ENCODE measurements at places on chromosomes 1 and 21. TPM values are rescaled to one million over a fixed set of nuclear protein-coding genes. Genes with fewer than 3 reads are reported as not detected.

The CAMK1G gene
- total RNA-seq, result not detected

The FCN3 gene
- total RNA-seq, result 32.2 TPM

The ST6GALNAC5 gene
- 1.9 TPM for total RNA-seq

GRCh38 chr1:116508984-116509980 lies 61.5 kb downstream of the CD58 start:
- no peak for DNase-seq

GRCh38 chr1:92026806-92027205 lies 3.0 kb upstream of the EPHX4 start:
- DNase-seq, result no peak

GRCh38 chr1:186615332-186615731 lies 64.9 kb downstream of the PTGS2 start:
- no peak for DNase-seq

DNA sequence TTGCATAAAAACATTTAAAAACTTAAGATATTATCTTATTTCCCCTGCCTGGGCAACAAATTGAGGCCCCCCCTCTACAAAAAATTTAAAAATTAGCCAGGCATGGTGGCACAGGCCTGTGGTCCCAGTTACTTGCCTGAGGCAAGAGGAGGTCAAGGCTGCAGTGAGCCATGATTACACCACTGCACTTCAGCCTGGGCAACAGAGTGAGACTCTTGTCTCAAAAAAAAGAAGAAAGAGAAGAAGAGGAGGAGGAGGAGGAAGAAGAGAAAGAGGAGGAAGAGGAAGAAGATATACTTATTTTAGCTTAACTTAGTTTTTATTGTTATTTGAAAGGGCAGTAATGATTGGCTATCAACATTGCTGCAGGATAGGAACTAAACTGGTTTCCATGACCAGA lies 73.8 kb upstream of the IPO9 start:
- no peak for DNase-seq

GRCh38 chr1:53661496-53661895 lies 77.5 kb downstream of the GLIS1 start:
- no peak for DNase-seq

- DNase-seq, result no peak
These were observed 71.0 kb downstream of the PDE9A start for GRCh38 chr21:42724226-42724920.

DNA sequence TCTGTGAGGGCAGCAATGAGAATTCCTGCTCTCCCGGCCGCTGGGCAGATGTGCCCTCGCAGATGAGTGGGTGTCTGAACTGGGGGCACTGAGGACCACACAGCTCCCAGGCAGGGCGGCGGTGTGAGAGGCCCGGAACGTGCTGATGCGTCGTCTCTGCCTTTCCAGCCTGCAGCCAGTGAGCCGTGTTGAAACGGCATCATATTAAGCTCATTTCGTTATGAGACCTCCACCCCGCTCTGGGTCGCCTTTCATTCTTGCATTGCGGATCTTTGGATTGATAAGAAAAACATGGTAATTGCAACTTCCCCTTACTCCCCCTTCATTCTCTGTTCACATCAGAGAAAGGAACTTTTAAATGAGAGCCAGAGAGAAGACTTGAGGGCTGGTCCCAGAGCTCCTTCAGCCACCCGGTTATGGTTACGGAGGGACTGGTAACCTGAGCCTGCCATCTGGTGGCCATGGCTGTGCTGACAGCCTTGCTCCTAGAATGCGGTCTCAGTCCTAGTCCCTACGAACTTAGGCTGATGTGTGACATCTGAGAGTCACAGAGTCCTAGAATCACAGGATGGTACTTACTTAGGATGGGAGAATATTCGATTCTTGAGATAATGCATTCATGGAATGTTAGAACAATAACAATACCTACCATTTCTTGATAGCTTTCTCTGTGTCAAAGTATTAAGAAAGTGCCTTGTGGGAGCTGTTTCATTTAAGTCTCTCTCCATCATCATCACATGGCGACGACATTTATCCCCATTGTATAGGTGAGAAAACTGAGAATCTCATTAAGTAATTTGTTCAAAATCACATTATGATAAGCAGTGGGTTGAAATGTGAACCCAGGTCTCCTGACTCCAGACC lies 271.0 kb downstream of the TRABD2B start:
- no peak for DNase-seq

DNA sequence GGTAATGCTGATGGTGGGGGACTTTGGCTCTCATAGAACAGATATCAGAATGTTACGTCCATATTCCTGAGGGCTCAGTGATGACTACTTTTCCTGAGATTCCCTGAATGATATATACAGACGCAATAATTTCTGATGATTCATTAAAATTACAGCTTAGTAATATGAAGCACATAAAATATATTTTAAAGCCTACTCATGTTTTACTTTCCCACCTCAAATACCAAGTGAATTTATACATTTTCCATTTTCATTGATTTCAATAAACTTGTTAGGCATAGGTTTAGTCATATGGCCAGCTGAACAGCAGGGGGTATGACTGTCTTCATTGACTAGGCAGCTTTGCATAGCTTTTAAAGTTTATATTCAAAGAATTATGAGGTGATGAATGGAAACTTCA lies 26.2 kb upstream of the PDC start:
- DNase-seq, result no peak

DNA sequence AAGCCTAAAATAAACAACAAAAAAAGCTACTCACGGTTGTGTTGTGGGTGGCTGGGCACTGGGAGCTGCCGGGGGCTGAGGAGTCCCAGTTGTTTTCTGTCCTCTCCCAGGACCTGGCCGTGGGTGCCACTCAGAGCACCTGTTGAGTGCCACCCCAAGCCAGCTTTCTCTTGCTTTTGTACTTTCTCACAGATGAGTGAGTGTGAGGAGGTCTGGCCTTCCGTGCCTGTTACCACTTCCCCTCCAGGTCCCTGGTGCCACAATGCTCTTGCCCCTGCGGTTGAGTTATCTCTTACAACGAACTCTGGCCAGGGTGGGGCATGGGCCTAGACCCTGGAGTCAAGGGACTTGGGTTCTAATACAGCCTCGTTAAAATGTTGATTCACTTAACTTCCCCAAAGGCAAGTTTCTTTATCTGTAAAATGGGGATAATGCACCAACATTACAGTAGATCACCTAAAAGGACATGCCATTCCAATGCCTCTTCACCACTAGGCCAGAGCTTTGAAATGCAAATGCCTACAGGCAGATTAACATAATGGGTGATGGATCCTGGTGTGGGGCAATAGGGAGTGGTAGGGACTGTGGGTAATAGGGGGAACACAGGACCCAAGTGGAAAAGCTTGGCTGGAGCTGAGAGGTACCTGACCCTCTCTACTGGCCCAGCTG lies at the start of gene CNR2:
Gene CNR2 (minus strand): TSS at position 151 of the 669 bp plus-strand sequence. CDS start 37,745 bp downstream, outside the sequence.
- DNase-seq, result no peak

DNA sequence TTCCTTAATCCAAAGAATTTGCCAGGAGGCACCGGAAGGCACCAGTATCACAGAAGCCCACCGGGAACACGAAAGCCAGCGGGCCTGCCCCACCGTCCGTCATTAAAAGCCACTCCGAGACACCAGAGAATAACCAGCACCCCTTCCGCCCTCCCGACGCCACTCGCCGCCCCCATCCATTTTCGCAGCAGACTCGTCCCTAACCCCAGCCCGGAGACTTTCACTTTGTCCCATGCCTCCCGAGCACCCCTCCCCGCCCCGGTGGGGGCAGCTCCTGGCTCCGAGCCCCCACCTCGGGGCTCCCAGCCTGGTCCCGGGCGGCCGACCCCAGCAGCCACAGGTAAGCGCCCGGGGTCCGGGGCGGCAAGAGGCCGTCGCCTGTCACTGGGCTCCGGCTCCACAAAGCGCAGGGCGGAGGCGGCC lies 105.4 kb downstream of the SLC45A1 start:
- no peak for DNase-seq

DNA sequence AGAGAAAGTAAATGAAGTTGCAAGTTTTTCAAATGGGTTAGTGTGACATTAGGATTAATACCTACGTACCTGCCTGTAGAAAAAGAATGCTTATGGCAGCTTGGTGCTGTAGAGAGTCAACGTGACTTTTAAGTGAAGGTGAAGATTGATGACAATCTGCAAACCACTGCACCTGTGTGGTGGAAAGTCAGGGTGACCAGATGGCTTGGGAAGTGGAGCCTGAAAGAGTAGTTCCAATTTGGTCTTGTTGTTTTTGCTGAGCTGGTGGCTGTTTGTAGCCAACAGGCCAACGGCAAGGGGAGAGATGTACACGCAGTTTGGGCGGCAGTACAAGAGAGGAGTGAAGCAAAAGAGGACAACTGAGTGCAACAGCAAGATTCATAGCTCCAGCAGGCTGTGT lies 78.1 kb upstream of the JAK1 start:
- DNase-seq, result no peak

- DNase-seq, result no peak
These were observed 35.8 kb downstream of the WNT4 start for GRCh38 chr1:22107126-22107525.

DNA sequence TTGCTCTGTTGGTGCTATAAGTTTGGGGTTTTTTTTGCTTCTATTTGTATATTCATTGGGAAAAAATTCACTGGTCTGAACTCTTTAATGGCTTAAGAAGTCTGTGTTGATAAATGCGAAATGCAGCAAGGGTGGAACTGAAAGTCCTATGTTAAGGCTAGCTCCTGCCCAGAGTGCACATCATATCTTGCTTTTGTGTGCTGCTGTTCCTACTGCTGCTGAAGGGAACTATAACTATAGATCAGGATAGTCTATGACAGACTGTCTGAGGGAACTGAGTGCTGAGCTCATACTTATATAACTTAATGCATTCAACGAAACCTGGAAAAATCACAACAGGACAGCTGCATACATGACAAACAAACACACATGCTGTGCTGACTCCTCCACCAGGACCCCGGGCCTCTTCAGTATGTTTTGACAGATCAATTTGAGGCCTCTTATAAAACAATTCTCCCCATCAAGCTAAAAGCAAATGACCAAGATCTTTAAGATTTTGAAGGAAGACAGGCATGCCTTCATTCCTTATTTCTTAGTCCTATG lies 1031.5 kb upstream of the ADGRL2 start:
- DNase-seq, result no peak

GRCh38 chr21:40271164-40271563 lies 403.9 kb downstream of the PCP4 start:
- no peak for DNase-seq

DNA sequence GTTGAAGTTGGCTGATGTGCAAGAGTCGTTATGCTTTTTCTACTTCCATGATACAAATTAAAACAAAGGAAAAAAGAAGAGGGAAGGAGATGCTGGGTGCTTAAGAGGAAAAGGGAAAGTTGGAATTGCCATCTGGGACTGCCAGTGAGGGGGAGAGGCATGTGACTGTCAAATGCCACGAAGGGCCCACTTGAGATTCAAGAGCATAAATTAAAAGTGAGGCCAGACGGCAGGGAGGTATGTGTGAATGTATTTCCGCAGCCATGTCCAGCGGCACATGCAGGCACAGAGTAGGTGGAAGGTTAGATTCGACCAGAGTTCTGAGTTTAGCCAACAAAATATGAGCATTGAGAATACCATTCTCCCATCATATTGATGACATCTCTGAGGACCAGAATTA lies 32.0 kb downstream of the NFASC start:
- DNase-seq, result no peak

- no peak for DNase-seq
These were observed 10.6 kb downstream of the PTPRC start for GRCh38 chr1:198649232-198649967.

- DNase-seq, result no peak
These were observed 40.4 kb downstream of the UBR4 start for GRCh38 chr1:19169642-19170041.
